ENCODE measurements at places on chromosomes 3 and 15.

DNA sequence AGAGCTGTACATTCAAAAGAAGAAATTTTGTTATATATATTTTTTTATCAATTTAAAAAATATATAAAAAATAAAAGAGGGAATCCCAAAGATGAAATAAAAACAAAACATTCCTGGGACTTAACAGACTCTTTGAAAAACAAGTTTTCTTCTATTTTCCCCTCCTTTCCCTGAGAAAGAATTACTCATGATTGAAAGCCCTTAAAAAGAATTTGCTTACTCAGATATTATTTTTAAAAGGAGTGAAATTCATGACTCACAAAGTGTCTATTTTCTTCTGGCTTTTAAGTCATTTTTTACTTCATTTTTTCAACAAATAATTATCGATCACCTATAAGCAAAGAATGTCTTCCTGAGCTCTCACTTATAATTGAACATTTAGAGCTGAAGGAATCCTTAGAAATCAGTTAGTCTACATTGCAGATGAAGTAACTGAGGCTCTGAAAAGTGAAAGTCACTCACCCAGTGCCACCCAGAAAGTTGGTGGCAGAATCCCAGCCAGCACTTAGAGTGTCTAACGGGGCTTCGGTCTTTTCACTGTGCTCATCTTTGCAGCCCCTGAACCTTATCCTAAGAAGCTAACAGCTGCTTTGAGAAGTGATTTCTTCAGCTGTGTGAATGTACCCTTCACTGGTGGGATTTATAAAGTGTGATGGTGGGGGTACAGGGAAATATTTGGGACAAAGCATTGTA lies 42.5 kb upstream of the NUDT16 start:
- no peak for DNase-seq

DNA sequence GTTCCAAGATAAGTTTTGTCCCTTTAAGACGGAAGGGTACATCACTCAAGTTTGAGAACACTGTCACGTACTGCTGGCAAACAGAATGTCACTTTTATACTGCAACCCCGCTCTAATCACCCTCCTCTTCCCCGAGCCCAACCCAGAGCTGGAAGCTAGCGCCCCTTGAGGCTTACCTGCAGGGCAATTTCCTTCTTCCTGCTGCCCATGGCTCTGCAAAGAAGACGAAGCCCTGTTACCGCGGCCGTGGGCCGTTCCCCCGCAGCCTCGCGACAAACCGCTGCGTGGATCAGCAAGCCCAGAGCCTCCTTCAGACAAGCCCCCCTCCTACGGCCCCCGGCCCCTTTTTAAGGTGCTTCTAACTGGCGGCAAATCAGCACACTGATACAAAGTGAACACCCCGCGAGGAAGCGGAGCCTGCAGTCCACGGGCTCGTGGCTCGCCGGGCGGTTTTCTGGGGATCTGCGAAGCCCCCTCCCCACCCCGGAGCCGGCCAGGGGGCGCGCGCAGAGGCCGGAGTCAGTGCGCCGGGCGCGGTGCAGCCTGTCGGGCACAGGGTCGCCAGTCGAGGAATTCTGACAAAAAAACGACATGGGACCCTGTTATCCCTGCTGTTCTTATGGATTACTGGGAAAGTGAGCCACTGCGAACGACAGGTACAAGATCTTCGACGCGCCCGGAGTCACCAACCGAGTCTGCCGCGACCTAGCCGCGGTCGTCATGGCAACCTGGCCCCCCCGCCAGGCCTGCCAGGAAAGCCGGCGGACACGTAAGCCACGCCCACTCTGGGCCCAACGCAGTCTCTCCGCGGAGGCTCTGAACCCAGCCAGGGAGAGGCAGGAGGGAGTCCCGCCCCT lies at the start of gene NME9:
Gene NME9, minus strand, starts transcription at position 725 of the 857 bp plus-strand sequence. Its CDS starts 516 bp downstream, at position 209.
- DNase-seq = peak; percentile 83

GRCh38 chr3:158456114-158456513 lies 114.9 kb upstream of the MLF1 start:
- no peak for DNase-seq

GRCh38 chr3:80542456-80542855 lies 774.7 kb upstream of the ROBO1 start:
- no peak for DNase-seq

DNA sequence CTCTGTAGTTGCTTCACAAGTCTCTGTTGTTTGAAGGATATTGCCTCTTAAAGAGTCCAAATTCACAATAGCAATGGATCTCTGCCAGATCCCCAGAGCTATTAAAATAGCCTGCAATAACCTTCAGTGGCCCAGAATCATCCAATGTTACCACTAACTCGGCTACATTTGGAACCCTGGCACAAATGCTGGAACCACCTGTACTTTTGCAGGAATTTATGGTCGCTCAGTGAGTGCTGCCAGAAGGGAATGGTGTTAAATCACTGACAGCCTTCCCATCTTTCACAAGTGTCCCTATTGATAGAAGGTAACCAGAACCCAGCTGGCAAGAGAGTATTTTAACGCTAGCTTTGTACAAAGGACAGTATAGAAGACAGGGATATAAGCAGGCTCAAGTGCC lies 298.8 kb upstream of the PLSCR5 start:
- DNase-seq = no peak

- no peak for DNase-seq
These were observed 10.4 kb upstream of the ATOSA start for GRCh38 chr15:52689562-52689961.

Data from GM13977 (cell line).